ENCODE measurements at places on chromosomes 16 and 17.

DNA sequence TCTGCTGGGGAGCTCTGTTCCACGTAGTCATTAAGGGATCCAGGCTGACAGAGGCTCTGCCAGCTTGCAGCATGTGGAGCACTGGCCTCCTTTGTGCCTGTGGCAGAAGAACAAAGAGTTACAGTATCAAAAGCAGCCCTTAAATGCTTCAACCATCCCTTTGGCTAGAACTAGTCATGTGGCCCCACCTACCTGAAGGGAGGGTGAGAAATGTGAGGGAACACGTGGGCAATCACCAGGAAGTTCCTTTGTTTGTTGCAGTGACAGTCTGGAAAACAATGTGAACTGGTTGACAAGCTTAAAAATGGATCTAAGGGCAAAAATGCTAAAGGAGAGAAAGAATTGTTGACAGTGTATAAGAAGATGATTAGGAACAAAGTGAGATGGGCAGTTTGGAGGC is 290.4 kb upstream of the HSBP1 start:
- no peak for DNase-seq

GRCh38 chr17:80941171-80941570 is 50.5 kb upstream of the CHMP6 start:
- no peak for DNase-seq

DNA sequence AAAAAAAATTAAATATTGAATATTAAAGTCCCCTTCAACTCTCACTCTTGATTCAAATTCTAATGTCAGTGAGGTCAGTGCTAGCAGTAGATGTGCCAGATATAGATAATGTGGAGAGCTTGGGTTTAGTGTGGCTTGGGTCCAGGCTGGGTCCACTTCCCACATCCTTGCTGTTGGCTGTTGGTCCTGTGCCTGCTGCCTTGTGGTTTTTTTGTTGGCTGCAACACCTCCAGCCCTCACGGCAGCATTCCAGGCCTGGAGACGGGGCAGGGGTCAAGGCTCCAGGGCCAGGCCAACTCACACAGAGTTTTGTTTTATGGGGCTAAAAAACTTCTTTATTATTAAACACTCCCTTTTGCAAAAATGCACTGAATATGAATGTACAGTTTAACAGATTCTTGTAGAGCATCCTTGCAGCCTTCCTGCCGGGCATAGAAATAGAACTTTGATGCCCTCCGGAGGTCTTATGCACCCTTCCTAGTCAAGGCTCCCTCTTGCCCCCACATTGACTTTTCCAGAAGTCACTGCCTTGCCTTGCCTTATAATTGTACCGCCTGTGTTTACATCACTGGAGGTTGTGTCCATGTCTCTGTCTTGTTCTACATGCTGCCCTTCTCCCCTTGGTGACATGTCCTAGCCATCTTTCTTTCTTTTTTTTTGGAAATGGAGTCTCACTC is 25.5 kb upstream of the MYO15B start:
- DNase-seq = no peak

DNA sequence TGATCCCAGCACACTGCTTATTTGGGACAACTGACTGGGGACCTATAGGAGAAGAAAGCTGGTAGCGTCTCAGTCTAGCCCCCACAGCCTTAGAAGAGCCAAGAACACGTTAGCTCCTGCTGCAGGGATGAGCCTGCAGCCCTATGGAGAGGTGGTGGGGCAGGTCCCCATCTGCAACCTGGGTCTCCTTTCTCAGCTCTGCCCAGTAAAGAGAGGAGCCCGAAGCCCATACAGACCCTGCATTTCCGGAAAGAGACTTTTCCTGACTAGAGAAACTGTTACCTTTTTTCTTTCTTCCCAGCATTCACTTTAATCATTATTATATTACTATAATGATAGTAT is 788 bp downstream of the METTL22 start:
- DNase-seq = no peak

- no peak for DNase-seq
Measured at GRCh38 chr17:64491994-64492393, 4.9 kb downstream of the POLG2 start.

GRCh38 chr16:64543441-64543840 is 578.4 kb downstream of the CDH11 start:
- DNase-seq = no peak

DNA sequence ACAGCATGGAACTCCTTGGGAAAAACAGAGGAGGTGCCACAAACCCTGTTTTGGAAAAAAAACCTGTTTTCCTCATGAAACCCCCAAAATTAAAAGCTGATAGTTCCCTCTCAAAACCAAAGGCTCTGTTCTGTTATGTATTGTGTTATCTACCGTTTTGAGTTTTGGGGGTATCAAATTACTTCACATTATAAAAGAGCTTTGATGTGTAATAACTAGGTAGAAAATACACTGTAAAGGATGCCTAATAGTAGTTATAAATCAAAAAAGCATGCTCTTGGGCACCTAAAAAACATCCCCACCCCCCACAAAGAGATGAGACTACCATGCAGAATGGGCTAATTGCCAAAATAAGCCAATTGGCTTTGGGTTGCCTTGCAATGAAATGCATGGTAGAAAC is 30.8 kb downstream of the C16orf54 start:
- no peak for DNase-seq

DNA sequence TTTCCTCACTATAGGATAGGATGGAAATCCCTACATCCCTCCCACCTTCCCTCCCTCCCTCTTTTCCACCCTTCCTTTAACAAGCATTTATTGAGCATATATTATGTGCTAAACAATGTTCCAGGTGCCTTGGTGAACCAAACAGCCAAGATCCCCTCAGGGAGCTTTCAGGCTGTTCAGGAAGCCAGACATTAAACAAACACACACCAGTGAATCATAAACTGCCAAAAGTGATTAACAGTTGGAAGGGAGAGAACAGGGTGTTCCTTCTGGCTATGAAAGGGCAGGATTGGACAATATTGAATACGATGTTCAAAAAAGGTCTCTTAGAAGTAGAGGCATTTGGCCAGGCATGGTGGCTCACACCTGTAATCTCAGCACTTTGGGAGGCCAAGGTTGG is 22.8 kb upstream of the CNEP1R1 start:
- no peak for DNase-seq

- DNase-seq = no peak
Measured at GRCh38 chr17:76577876-76578275, 7.8 kb downstream of the ST6GALNAC2 start.

GRCh38 chr16:54173490-54173889 is 113.1 kb downstream of the IRX3 start:
- no peak for DNase-seq

- DNase-seq = no peak
Measured at GRCh38 chr16:47939680-47940079, 216.1 kb downstream of the ABCC12 start.

GRCh38 chr17:16044487-16044886 is 44.9 kb downstream of the TTC19 start:
- no peak for DNase-seq

GRCh38 chr17:14452856-14453255 is 152.0 kb downstream of the HS3ST3B1 start:
- DNase-seq = no peak

- DNase-seq = no peak
Measured at GRCh38 chr17:73111386-73111785, 18.9 kb upstream of the SLC39A11 start.

DNA sequence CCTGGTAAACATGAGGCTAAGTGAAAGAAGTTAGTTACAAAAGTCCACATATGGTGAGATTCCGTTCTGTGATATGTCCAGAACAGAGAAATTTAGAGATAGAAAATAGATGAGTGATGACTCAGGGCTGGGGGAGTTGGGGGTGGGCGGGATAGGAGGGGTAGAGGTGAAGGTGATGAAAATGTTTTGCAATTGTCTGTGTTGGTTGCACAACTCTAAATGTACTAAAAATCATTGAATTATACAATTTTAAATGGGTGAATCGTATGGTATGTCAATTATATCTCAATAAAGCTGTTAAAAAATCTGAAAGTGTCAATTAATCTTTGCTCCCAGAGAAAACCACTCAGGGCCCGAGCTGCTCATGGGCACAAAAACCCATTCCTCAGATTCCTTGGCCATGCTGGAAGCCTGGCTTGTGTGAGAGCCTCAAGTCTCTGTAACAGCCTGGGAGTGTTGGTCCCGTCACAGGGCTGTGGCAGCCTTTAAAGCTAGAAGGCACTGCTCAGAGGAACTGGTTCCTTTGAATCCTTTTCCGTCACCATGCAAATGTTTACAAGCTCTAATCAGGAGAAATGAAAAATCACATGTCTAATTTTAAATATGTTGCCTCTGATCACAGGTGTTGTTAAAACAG is 225.3 kb downstream of the WWOX start:
- DNase-seq = no peak

GRCh38 chr17:11705111-11705510 is 106.8 kb downstream of the DNAH9 start:
- no peak for DNase-seq

- peak; percentile 62 for DNase-seq
Measured at GRCh38 chr17:44219108-44219615, 313 bp downstream of the UBTF start.

- no peak for DNase-seq
Measured at GRCh38 chr16:2798723-2799204, 494 bp downstream of the PRSS41 start.

DNA sequence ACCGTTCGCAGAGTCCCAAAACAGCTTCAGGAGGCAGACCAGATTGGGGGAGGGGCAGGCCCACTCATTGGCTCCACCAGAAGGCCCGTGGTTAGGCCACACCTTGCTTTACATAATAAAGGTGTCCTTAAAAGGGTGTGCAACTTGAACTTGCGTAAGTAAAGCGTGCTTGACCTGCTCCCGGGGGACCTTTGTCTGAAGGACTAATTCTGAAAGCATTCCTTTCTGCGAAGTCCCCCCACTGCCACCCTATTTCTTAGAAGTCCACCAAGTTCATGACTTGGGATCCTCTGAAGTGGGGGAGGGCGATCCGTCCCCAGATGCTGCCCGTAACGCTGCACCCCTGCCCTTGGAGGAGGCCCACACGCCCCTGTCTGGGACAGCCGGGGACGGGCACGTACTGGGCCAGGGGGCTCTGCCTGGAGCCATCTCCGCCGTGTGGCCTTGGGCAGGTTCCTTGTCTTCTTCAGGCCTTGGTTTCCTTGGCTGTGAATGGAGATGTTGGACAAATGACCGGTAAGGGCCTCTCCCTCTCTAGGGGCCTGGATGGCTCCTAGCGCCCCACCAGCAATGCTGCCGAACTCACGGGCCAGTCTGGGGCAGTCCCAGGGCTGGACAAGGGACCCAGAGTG is 823 bp upstream of the ZNF469 start:
- no peak for DNase-seq

- no peak for DNase-seq
Measured at GRCh38 chr16:69476920-69477443, 52.6 kb downstream of the CYB5B start.

DNA sequence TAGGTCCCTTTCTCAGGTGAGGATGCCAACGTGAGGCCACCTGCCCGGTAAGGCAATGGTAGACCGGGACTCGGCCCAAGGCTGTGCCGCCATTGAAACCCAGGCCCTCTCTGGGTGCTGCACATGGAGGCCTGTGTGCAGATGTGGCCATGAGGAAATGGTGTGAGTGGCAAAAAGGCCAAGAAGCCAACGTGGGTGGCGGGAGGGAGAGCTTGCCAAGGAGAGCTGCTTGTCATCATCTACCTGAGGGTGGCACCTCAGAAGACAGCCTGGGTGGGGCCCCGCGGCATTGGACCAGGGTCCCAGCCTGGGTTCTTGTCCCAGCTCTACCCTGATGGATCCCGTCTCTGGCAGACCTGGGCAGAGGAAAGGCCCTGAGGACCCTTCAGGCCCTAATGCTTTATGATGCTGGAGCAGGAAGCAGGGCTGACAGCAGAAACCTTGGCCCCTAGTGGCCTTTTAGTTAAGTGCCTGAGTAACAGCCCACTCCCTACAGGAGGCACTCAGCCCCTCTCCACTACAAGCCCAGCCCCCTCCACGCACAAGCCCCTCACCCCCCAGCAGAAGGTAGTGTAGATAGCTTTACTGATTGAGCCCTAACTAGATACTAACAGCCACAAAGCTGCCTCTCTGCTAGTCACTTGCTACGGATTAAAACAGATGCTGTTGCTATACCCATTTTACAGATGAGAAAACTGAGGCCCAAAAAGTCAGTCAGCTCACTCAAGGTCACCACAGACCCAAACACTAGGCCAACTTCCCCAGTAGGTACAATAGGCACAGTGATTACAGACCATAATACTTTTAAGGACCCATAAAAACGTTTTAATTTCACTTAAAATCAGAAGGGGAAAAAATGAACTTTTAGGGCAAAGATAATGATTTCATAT is 26.2 kb upstream of the KIFC3 start:
- no peak for DNase-seq

DNA sequence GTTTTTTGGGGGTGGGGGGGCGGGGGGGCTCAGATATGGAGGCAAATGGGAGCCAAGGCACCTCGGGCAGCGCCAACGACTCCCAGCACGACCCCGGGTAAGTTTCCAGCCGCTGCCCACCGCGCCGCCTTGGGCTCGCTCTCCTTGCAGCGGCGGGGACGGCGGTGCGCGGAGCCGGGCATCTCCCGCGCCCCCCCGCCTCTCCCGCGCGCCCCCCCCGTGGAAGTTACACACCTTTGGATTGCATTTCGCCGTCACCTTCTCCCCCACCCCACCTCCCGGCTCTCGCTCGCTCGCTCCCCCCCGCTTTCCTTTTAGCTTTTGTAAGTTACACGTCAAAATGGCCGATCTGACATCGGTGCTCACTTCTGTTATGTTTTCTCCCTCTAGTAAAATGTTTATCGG is 387 bp downstream of the MSI2 start:
- DNase-seq = peak; percentile 18

GRCh38 chr16:85607321-85607765 is 5.8 kb upstream of the GSE1 start:
- DNase-seq = peak; percentile 23

DNA sequence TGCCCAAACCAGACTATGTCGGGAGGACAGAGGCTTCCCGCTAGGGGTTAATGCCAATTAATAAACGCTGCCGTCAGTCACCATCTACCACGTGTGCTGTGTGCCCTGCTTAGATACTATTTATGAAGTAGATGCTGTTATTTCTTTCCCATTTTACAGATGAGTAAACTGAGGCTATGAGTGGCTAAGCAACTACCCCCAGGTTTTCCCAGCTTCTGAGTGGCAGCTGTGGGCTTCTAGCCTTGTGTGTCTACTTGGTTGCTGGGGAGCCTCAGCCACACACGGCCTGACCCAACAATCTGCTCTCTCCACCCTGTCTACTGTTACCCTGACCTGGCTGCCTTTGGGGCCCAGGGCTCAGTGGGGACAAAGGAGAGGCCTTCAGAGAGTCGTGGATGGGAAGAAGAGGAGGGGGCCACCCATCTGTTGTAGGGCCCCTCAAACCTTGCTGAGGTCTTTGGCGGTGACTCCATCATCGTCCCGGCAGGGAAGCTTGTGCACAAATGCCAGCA is 7.1 kb downstream of the GIT1 start:
- DNase-seq = no peak

DNA sequence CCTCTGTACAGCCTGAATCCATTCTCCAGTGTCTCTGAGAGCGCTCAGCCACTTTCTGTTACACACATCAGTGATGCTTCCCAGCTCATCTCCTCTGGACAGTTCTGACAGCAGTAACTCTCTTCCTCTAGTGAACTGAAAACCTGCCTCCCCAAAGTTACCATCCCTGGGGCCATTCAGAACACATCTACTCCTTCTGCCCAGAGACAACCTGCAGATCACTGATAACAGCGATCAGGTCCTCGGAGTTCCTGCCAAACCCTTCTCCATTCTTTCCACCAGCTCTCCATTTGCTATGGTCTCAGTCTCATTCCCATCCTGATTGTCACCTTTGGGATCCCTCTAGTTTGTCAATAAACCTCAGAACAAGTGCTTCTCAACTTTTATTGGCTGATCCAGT is 7.3 kb downstream of the ZZEF1 start:
- DNase-seq = no peak

- no peak for DNase-seq
Measured at GRCh38 chr17:65017207-65017774, 39.2 kb downstream of the GNA13 start.
